ENCODE measurements at places on chromosomes 12 and 14. TPM values are rescaled to one million over a fixed set of nuclear protein-coding genes. Genes with fewer than 3 reads are reported as not detected.

The CNOT2 gene
- total RNA-seq = 54.5 TPM

The BICD1 gene
- 3.3 TPM for total RNA-seq

- H3K27me3 ChIP-seq = no peaks in the 10 kb centered on the region
- H3K27ac ChIP-seq = no peak overlapping the region
- no peak for DNase-seq
- no peaks in the 10 kb centered on the region for H3K36me3 ChIP-seq
- H3K4me1 ChIP-seq = no peaks in the 10 kb centered on the region
- no peak overlapping the region for H3K4me3 ChIP-seq
These were observed 27.0 kb upstream of the TMEM260 start for GRCh38 chr14:56552615-56553014.

DNA sequence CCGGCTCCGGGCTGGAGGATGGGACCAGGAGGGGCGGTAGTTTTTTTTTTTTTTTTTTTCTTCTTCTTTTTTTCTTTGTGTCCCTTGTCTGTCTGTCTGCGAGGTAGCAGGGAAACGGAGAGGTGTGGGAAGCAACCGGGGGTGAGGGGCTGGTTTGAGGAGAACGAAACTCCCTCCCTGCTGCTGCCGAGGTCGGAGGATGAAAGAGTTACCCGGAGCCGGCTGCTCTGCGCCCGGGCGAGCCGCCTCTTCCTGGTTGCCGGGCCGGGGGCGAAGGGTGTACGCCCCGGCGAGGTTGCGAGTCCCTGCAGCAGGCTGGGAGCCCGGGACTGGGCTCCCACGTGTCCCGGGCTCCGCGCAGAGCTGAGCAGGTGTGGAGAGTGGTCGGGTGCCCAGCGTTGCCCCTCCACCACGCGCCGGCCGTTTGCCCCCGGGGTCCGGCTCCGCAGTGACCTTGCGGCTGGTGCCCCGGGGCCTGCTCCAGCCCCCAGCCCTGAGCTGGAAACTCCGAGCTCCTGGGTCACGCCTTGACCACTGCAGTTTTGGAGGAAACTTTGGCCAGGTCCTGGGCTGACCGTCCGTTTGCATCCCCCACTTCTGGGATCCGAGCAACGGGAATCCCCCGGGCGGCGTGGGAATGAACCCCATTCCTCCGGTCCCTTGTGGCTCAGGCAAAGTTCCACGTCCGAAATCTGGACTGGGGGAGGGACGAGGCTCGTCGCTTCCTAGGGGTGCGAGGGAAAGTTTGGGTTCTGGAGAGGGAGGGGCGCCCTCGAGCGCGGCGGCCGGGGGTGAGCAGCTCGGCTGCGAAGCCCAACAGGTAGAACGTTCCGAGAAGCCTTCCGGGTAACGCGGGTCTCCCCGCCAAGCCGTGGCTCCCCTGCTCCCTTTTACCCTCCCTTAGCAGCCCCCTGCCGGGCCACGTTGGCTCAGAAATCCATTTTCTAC lies 1.3 kb downstream of the CHST11 start:
- peak overlapping the region; percentile 92 for H3K27ac ChIP-seq
- peak overlapping the region; percentile 94 for H3K4me3 ChIP-seq
- peaks cover 39% of the 10 kb centered on the region for H3K4me1 ChIP-seq
- H3K36me3 ChIP-seq = no peaks in the 10 kb centered on the region
- H3K27me3 ChIP-seq = no peaks in the 10 kb centered on the region

The RAPGEF3 gene
- 19.8 TPM for total RNA-seq

- H3K4me3 ChIP-seq = no peak overlapping the region
- no peak for DNase-seq
- H3K4me1 ChIP-seq = no peaks in the 10 kb centered on the region
- no peaks in the 10 kb centered on the region for H3K27me3 ChIP-seq
- no peaks in the 10 kb centered on the region for H3K36me3 ChIP-seq
These were observed 151.5 kb downstream of the MSRB3 start for GRCh38 chr12:65430006-65430405.

The KLRB1 gene
- total RNA-seq = 0.75 TPM

Measured in right atrium auricular region (tissue), 2 donors.